ENCODE measurements at places on chromosomes 16 and 17.

GRCh38 chr16:2477327-2477726 is 2.4 kb downstream of the TBC1D24 start:
- no peak for DNase-seq

GRCh38 chr17:51355441-51356410 is 95.4 kb downstream of the UTP18 start:
- no peak for DNase-seq

GRCh38 chr16:59605706-59606105 is 871.6 kb upstream of the GOT2 start:
- DNase-seq: no peak

GRCh38 chr17:80468242-80468641 is 8.2 kb downstream of the NPTX1 start:
- no peak for DNase-seq

DNA sequence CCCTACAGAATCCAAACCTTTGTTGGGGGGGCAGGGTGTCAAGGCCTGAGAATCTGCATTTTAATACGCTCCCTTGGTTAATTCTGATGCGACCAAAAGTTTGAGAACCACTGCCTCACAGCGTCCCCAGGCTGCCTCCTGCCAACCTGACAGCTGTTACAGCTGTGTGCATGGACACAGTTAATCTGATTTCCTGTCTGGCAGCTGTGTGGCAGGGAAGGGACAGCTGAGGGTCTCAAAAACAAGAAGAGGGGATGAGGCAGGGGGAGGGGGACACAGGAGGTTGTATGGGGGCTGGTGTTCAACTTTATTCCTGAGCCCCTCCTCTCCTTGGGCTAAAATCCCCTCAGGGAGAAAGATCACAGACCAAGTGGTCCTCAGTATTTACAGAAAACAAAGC is 17.5 kb downstream of the HDAC5 start:
- DNase-seq: no peak

All from activated B cell treated with CpG ODN at 0.5 μM for 24 hours (primary cell).